ENCODE measurements at places on chromosomes 4 and X.

- DNase-seq = no peak
Measured at GRCh38 chrX:37641859-37642258, 43.7 kb upstream of the XK start.

GRCh38 chr4:20086799-20087521 lies 164.7 kb upstream of the SLIT2 start:
- no peak for DNase-seq

DNA sequence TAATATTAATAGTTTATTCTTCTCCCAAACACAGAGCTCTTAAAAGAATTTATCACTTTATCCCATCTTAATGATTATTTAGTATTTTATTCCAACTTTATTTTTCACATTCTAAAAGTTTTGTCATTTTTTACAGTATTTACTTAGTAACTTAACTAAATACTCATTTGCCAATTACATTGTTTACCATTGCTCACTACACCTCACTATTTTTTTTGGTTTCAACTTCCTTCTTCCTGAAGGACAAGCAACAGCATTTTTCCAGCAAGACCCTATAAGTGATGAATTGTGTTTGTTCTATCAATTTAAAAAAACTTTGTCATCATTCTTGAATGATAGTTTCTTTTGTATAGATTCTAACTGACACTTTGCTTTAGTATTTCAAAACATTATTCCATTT lies 19.4 kb upstream of the SRD5A3 start:
- DNase-seq = no peak

- no peak for DNase-seq
Measured at GRCh38 chr4:43993196-43993902, 455.3 kb downstream of the KCTD8 start.

- peak; percentile 45 for DNase-seq
Measured at GRCh38 chrX:149527705-149528104, 13.1 kb upstream of the EOLA1 start.

GRCh38 chrX:13167481-13168231 lies 123.2 kb upstream of the FAM9C start:
- DNase-seq = peak; percentile 10

- no peak for DNase-seq
Measured at GRCh38 chr4:121449416-121449815, 68.6 kb upstream of the QRFPR start.

- DNase-seq = no peak
Measured at GRCh38 chrX:138034136-138034535, 468.2 kb downstream of the ZIC3 start.

DNA sequence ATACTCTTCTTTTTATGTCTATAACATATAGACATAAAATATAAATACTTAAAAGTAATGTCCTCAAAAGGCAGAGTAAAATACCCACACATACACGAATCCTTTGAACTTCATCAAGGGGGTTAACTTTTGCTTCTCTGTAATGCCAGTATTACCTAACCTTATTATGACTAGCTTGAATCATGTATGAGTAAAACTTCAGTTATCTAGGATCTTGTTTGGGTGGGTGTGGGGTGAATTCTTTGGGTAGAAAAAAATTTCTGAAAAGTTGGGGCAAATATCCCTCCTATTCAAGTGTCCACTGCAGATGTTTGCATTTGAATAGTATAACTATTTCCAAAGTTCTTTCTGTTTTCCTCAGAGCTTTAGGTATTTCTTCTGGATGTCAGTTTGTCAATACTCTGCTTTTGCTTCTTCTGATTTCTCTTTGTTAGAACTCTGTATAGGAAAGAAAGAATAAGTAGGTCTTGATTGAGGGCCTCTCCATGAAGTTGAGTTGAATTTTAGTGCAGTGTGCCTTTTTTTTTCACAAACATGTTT lies 173.8 kb downstream of the ADGRL3 start:
- DNase-seq = no peak

DNA sequence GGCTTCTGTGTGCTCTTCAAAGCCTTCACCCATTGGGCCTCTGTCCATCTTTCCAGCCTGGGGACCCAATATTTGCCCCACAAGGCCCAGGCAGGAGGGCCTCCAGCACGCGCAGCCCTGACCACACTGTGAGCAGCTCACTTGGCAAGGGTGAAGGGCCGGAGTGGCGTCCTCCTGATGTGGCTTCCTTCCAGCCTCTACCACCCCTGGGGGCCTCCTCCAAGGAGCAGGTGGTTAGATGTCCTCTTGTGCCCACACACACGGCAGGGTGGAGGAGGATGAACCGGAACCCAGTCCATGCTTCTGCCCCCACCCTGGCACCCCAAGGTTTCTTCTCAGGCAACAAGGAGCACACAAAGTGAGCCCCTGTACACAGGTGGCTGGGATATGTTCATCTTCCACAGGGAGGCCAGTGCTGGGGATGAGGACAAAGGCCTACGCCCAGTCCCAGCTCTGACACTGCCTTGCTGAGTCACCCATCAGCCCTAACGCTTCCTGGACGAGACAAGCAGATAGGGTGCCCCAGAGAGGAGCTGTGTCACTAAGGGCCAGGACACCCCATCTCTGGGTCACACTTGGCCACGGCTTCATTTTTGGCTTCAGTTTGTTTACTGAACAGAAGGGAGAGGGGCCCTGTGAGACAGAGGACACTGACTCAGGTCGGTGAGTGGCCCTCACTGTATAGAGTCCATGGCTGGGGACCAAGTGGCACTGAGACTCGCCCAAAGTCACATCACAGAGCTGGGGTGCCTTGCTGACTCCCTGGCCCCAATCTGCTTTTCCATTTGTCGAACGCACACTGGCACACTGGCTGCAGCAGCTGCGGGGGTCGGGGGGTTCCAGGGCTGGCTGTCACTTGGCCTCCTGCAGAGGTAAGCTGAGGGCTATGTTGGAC lies 1.9 kb downstream of the UBL4A start:
- DNase-seq = no peak

- no peak for DNase-seq
Measured at GRCh38 chr4:180641495-180641894, 1601.7 kb upstream of the TENM3 start.

GRCh38 chr4:99215521-99215920 lies 3.5 kb downstream of the ADH6 start:
- DNase-seq = no peak

DNA sequence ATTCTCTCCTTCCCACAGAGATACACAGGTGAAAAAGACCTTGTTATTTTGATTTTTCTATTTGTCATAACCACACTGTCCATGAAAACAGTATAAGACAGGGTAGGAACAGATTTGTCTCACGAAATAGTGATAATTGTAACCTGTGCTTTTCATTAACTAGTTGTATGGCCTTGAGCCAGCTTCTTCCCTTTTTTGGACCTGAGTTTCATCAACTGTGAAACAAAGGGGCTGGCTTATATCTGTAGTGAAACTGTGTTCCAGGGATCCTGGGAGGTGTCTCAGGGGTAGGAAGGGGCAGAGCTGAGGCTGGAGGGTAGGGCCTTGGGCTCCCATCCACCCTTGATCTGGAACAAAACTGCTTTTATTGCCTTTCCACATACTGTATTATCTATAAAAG lies 50.9 kb downstream of the MED28 start:
- DNase-seq = no peak

DNA sequence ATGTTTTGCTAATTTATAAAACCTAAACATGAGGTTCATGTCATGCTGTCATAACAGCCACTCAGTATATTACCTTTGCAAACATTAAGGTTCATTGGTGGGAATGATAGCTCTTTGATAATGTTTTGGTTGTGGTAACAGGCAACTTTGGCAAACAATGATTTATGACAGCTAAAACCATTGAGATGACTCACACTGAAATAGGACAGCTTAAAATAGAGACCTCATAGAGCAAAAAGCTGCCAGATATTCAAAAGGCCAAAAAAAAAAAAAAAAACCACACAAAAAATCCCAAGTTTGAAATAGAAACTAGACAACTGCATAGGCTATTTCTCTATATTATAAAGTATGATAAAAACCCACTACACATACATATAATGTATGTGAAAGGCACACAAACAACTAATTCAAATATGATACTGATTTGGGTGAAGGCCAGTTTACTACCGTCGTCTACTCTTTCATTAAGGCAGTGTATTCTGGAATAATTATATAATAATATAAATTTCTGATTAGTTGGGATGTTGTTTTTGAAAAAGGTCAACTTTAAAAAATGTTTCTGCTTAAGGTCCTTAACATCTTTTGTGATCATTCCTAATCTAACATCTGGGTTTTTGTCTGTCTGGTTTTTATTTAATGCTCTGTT lies 646.0 kb upstream of the PITX2 start:
- no peak for DNase-seq

GRCh38 chrX:147875866-147876596 lies 35.7 kb upstream of the FMR1 start:
- DNase-seq = peak; percentile 4

- DNase-seq = no peak
Measured at GRCh38 chrX:92247076-92247475, 467.9 kb downstream of the PCDH11X start.

DNA sequence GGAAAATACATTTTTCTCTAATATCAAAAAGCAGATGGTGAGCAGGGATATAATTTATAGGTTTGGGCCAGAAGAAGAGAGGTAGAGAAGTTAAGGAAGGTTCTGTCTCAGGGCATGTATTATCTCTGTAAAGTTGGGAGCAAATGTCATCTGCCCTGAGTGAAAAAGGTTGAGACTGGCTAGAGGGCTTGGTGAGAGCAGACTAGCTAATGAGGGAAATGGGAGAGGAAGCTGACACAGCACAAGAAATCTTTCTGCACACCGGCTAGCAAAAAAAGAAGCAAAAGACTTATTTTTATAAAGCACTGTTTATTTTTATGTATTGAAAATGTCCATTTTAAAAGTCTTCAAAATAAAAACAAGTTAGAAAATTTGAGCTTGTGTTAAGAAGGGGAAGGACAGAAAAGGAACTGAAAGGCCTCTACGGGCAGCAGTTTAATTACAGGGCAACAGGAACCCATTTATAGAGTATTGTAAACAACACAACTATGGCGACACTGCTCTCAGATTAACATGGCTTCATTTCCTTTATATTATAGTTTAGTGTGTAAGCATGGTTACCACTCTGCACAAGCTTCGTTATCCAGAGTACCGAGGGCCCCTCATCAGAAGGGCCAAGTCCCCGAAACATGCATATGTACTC lies 17.4 kb downstream of the CD40LG start:
- DNase-seq = no peak

DNA sequence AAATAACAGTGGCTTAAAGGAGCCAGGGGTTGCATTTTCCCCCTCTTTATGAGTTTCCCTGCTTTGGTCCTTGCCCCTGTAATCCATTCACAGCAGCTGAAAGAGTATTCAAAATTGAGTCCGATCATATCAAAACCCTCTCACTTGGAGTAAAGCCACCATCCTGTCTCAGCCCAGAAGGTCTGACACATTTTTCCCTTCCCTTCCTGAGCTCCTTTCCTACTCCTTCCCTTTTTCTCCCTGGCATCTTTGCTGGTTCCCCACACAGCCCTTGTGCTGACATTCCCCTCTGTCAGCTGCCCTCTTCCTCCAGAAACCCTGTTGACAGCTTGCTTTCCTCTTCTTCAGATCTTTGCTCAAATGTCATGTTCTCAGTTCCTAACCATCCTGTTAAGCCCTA lies 295.6 kb downstream of the EVC2 start:
- no peak for DNase-seq

- DNase-seq = no peak
Measured at GRCh38 chrX:151711154-151711553, 4.7 kb upstream of the FATE1 start.

GRCh38 chrX:99939883-99940232 lies 470.2 kb downstream of the PCDH19 start:
- DNase-seq = no peak

GRCh38 chr4:125303821-125304220 lies 10.9 kb upstream of the FAT4 start:
- DNase-seq = no peak

DNA sequence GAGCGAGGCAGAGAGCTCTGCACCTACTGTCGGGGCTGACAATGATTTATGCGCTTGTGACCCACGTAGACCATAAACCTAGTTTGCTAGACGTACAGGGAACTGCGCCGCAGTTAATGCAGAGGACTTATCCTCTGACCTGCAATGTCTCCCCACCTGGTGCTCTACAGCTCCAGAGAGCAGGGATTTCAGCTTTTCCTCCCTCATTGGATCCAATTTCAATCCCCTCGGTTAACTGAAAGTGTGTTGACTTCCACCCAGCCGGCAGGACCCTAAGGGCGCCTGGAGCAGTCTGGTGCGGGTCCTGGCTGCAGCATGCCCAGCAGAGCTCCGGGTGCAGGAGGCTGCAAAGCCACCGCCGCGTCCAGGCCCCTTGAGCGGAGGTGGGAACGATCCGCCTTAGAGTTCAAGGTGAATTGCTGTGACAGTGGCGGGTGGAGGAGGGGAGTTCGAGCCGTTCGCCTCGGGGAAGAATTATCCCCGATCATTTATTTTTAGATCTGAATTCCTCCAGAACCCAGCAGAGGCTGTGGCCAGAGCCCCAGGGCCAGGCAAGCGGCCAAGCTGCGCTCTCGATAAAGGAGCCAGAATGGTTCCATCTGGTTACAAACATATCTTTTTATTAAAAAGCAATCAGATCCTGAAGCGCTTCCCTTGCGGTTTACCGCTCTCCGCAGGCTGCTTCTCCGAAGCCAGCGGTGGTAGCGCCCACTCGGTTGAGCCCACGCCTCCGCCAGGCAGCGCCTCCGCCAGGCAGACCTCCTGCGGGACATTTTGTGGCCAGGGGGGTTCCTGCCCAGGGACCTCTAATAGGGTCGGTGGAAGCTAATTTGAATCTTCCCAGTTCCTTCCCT lies 66.0 kb downstream of the FBXO8 start:
- DNase-seq = no peak

Measured in NCI-H1105 treated with DMSO at 0.1 percent for 48 hours (cell line).